ENCODE measurements at places on chromosomes 5 and 9.

DNA sequence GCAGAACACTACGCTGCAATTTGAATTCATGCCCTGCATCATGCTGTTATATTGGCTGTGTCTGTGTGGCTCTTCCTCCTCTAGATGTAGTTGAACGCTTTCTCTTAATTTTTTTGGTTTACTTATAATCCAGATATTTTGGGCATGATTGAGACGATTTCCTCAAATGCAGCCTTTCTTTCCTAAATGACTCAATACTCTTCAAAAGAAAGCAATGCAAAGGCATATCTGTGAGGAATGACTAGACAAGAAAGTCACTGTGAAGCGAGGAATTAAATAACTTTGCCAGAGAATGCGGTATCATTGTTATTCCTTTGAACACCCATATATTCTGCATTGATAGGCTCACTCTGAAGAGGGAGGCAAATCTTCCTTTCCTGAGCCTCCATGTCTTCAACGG is 152.8 kb downstream of the YIPF5 start:
- DNase-seq = no peak

DNA sequence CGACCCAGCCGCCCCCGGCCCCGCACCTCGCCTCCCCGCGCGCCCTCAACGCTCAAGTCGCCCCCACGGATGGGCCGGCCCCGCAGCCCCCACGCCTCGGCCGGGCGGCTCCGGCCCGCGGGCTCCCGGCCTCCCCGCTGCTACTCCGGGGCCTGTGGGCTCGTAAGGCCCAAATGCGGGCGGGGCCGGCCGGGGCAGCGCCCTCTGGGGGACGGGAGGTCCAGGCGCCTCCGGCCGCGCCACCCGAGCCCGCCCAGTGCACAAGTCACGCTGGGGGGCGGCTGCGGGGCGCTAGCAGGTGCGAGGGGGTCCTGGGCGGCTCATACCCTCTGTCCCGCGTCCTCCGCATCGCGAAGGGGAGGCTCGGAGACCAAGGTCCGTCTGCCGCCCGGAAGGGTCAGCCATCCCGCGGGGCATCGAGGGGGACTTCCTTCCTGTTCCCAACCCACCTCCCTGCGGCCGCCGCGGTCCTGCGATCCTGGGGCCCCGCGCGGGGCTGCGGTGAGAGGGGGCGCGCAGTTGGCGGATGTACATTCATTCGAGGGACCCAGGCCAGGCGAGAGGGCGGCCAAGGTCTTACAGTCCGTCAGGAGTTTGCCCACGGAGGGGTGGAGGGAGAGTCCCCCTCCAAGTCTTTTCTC is at the start of gene CIZ1:
Gene CIZ1 (minus strand): TSS at position 167 of the 641 bp plus-strand sequence. CDS start 715 bp downstream, outside the sequence.
- DNase-seq = peak; percentile 74

- no peak for DNase-seq
These were observed 26.1 kb upstream of the RETREG1 start for GRCh38 chr5:16642867-16643266.

DNA sequence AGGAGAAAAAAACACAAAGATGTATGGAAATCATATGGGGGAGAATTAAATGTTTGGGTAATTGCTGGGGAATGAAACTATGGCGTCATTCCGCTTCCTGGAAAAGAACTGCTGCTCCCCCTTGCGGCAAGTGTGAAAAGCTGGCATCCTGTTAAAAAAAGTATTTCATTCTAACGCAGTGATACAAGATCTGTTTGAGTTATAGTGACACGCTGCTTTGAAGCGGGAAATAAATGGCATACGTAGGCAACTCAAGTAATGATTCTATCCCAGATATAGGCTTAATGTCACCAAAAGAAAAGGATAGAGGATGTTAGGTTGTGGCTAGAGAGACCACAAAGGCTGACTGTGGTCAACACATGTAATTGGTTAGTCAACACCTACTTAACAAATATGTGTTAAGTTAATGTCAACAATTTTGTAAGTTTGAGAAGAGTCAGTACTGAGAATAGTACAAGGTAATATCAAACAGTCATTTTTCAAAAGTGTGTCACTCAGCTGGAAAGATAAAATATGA is 70.2 kb upstream of the ALDH1A1 start:
- peak; percentile 59 for DNase-seq

DNA sequence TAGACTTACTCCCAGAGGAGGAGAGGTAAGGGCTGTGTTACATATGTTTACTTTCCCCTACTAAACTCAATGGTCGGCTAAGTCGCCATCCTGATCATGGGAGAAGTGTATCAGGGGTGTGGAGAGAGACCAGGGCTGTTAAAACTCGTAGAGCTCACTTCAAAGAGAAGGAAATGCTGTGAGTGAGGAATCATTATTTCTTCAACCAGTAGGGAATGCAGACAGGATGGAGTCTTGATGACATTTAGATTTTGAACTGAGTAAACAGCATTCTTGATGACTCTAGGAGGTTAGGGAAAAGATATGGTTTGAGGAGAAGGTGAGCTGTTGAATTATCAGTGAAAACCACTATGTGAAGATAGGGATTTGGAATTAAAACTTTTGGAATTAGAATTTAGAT is 17.3 kb downstream of the RECK start:
- no peak for DNase-seq

DNA sequence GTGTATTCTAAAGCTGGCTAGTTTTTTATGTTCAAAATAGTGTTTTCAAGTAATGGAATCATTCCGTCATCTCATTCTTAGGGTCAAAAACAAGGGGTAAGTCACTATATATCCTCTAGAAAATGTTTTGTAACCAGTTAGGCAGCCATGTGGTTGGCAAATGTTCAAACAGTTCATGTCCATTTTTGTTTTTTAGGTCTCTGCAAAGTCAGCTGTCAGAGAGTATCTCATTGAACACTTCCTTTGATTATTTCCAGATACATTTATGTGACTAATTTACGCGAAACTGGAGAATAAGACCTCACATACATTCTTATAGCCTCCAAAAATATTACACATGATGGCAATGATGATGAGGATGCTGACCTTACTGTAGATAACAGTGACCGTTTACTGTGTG is 50.4 kb downstream of the TRIO start:
- DNase-seq = no peak

- DNase-seq = no peak
These were observed 333.6 kb upstream of the CCNH start for GRCh38 chr5:87746341-87746740.

- no peak for DNase-seq
These were observed 122.5 kb downstream of the MCTP1 start for GRCh38 chr5:95162231-95162992.

DNA sequence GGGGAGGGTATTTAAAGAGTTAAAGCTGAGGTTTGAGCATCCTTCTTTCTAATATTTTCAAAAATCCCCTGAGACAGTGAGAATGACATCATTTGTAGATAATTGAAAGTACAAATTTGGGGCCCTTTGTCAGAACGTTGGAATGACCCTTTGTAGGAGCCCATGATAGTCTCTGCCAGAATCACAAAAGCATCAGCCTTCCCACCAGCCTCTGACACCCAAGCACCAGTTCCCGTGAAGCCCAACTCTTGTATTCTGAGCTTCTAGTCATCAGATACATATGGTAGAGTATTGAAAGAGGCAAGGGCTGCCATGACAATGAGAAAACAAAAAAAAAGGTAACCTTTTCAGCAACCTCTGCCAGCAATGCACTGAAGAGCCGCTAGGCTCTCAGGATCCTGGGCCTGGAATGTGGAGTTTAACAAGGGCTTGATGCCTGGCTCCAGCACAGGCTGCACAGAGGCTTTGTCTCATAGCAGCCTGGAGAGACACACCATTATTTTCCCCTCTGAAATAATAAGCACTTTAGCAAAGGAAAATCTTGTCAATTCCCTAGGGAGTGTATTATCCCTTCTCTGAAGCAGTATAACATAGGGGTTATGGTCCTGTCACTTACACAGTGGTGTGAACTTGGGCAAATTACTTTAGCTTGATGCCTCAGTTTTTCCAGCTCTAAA is 114.4 kb downstream of the ZNF608 start:
- DNase-seq = no peak

DNA sequence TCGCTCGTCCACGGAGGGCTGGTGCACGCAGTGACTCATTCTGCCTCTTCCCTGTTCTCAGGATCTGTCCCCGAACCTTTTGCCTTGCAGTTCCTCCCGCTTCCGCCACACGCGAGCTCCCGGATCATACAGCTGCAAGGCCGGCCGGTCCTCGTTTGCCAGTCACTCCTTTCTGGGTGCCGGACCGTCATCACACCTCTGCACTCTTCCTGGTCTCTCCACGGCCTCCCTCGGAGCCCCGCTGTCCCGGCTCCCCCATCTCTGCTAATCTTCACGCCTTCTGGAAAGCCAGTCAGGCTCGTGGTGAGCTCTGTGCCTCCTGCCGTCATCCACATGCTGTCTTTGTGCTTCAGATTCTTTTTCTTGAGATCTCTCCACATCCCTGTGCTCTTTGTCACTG is 91.8 kb downstream of the STX17 start:
- DNase-seq = no peak

GRCh38 chr5:121285801-121286521 is 565.7 kb upstream of the FTMT start:
- no peak for DNase-seq

DNA sequence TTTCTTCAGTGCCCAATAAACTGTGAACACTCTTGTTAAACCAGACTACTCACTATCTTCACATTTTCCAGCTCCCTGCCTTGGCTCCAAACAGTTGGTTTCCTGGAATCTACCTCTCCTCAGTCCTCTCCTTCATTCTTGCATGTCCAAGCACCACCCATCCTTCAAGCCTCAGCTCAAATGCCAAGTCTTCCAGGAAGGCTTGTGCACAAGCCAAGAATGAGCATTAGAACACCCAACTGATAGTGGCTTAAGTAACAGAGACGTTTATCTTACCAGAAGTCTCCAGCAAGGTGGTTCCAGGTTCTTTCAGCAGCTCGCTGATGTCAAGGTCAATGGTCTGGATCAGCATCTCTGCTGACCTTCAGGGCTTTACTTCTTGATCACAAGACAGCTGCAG is 60.1 kb downstream of the PTPDC1 start:
- no peak for DNase-seq

GRCh38 chr9:38390442-38390841 is 2.1 kb upstream of the ALDH1B1 start:
- DNase-seq = no peak

- DNase-seq = no peak
These were observed 16.7 kb downstream of the PCDH12 start for GRCh38 chr5:141941307-141941706.

DNA sequence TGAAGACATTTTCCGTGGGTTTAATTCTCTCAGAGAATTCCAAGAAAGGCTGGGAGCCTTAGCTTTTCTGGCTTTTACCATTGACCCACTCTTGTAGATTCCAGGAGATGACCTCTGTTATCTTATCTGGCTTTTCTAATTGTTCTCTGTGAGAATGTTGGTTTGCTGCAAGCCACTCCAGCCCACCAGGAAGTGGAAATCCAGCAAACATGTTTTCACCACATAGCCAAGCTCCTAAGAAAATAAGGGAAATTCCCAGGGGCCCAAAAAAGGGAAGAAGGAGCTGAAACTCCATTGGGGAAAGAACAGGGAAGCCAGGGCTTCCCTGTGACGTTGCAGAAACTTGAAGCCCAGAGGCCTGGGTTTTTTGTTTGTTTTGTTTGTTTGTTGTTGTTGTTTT is 19.7 kb downstream of the GPR107 start:
- no peak for DNase-seq

- no peak for DNase-seq
These were observed 140.1 kb upstream of the MOCS2 start for GRCh38 chr5:53249529-53250200.

- no peak for DNase-seq
These were observed 3.9 kb downstream of the EXOC3 start for GRCh38 chr5:446883-447263.

DNA sequence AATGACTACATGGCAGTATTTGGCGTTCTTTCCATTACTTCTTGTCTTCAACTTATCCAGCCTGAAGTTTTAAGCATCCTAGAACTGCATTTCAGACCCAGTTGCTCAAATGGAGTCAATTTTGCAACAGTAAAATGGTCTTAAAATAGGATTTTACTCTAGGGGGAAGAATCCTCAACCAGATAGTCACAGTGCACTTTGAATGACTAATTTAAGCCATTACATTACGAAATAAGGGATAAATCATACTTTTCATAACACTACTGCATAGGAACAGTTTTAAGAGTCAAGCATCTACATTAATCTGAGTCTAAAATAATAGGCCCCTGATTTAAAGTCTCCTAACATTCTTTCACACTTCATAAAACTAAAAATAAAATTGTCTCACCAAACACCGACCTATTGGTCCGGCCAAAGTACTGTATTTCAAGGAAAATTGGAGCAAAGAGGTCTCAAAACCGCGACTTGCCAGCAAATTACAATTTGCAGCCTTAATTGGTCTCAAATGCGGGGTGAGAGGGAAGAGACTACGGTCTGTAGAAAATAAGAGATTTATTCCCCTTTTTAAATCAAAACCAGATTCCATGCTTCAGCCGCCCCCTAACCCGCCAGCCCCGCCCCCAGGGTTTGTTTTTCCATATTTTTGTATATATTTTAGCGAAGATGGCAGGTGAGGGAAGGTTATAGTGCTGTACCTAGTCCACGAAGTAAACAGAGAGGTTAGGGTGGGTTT is 1.2 kb upstream of the SMARCA2 start:
- DNase-seq = no peak

GRCh38 chr9:111429175-111429574 is 55.0 kb downstream of the ECPAS start:
- DNase-seq = no peak

- no peak for DNase-seq
These were observed 381.4 kb upstream of the CD180 start for GRCh38 chr5:67578011-67578410.

DNA sequence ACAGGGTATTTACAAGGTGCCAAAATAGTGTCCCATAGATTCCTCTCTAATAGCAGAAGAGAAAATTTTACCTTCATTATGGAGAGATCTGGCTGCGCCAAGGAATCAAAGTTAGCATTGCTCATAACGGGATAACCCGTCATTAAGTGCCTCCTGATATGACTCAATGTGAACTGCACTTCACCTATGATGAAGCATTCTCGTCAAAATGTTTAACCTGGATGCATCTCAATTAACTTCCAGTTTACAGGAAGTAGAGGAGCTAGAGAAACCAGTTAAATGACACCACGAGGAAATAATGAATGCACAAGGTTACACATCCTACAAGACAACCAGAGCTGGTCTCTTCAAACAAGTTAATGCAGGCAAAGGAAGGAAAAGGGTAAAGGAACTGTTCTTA is 17.2 kb downstream of the FBXW11 start:
- no peak for DNase-seq

Measured in neural crest cell (in vitro differentiated cells).